ENCODE measurements at places on chromosomes 7 and 10.

DNA sequence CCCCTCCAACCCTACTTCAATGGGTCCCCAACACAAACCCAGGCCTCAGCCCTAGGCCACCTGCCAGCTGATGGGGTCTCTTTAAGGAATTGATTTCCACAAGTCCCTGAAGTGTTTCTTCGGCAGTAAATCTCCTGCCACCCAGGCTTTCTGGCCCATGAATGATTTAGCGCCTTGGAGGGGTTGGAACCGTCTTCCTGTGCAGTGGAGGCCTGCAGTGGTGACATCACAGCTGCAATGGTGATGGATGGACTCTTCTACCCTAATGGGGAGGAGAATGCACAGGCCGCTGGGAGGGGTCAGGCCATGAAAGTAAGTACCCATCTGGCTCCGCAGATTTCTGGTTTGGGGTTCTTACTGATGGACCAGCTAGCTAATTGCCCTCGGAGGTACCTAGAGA lies 163.8 kb downstream of the UBE2H start:
- no peak for DNase-seq

GRCh38 chr10:125419831-125420230 lies 259.5 kb upstream of the CTBP2 start:
- no peak for DNase-seq

- no peak for DNase-seq
Measured at GRCh38 chr7:14954035-14954434, 51.5 kb upstream of the DGKB start.

DNA sequence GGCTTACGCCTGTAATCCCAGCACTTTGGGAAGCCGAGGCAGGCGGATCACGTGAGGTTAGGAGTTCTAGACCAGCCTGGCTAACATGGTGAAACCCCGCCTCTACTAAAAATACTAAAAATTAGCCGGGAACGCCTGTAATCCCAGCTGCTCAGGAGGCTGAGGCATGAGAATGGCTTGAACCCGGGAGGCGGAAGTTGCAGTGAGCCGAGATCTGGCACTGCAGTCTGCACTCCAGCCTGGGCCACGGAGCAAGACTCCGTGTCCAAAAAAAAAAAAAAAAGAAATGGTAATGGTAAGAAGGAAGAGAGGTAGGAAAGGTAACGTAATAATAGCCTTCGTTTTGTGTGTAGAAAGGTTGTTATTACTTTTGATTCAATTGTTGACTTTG lies 1.2 kb downstream of the HSPA14 start:
- DNase-seq: no peak

DNA sequence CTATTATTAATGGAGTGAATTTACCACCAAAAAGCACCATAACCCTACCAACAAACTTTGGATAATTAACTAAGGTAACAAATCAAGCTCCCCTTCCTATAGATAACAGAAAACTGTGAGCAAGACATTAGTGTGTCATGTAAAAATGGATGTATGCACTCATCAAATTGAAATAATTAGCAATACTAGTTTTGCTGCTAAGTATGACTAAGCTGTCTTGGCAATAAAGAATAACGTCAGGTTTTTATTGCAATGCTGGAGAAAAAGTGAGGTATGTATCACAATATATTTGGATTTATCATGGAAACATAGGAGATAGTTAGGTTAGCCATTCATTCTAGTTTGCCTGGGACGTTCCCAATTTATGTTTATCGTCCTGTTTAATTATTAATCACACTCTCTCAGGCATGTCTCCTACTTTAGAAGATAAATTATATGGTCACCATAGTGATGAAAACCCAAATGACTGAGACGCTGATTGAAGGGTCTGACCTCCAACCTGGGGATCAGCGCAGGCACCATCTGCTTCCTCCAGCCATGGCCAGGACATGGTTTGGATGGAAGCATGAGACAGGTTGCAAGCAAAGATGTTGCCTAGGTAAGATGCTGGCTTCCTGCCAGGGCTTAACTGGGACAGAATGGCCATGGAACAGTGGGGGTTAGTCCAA lies 125.6 kb downstream of the FANK1 start:
- DNase-seq: no peak

- DNase-seq: no peak
Measured at GRCh38 chr7:70377957-70378356, 754.0 kb upstream of the GALNT17 start.

- no peak for DNase-seq
Measured at GRCh38 chr7:1058821-1059199, 14.5 kb downstream of the GPR146 start.

- no peak for DNase-seq
Measured at GRCh38 chr10:22657566-22658225, 56.7 kb downstream of the PIP4K2A start.

Measured in activated naive CD8-positive, alpha-beta T cell treated with anti-CD3 and anti-CD28 coated beads for 36 hours (primary cell).